ENCODE measurements at places on chromosomes 16 and 17. TPM values are rescaled to one million over a fixed set of nuclear protein-coding genes. Genes with fewer than 3 reads are reported as not detected.

TCAP gene
- total RNA-seq, result 0.30 TPM

CBX2 gene
- total RNA-seq, result 3.8 TPM

IRX3 gene
- 0.32 TPM for total RNA-seq

SEPTIN12 gene
- not detected for total RNA-seq

TMEM88 gene
- 4.3 TPM for total RNA-seq

TMEM92 gene
- total RNA-seq, result not detected
